Fibroblast of skin of left biceps (primary cell): ENCODE measurements at places on chromosomes 5 and 9.

- no peak for DNase-seq
Measured at GRCh38 chr9:102000956-102001355, 262.5 kb upstream of the GRIN3A start.

GRCh38 chr5:167528651-167529050 lies 762.8 kb upstream of the WWC1 start:
- DNase-seq: no peak

DNA sequence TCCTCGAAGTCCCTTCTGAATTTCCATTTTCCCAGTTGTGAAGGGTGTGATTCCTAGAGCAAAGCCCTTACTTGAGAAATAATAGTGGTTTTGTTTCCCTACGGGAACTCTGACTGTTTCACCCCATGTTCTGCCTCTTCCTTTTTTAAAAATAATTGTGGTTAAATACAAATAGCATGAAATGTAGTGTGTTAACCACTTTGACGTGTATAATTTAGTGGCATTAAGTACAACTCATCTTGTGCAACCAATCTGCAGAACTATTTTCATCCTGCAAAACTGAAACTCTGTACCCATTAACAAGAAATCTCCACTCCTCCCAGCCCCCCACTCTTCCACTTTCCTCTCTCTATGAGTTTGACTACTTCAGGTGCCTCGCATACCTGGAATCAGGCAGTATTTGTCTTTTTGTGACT lies 35.6 kb upstream of the HAND1 start:
- DNase-seq: peak; percentile 21

- peak; percentile 55 for DNase-seq
Measured at GRCh38 chr9:79189511-79189924, 382.2 kb upstream of the TLE4 start.

GRCh38 chr9:91522481-91522880 lies 98.8 kb upstream of the NFIL3 start:
- DNase-seq: no peak

- no peak for DNase-seq
Measured at GRCh38 chr9:84366683-84367082, 26.1 kb upstream of the SLC28A3 start.

DNA sequence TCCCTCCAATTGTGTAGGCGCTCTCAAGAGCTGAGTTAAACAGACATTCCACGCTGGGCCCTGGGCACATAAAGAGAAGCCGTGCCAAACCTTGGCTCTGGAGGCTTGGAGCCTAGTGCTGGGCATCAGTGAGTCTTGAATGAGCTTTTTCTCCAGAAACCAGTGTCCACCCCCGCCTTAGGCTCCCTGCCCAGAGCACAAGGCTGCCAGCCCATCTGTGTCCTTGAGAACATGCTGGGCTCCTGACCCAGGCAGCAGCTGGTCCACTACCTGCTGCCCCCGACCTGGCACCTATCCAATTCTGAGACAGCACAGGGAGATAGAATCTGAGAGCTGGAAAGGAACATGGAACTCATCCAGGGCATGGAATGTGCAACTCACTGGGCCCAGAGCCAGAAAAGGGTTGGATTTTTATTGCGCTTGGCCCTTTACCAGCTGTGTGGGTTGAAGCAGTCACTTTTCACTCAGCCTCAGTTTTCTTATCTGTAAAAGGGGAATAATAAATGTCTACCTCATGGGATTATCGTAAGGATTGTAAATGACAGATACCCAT lies 92.4 kb upstream of the CPLX2 start:
- DNase-seq: no peak

DNA sequence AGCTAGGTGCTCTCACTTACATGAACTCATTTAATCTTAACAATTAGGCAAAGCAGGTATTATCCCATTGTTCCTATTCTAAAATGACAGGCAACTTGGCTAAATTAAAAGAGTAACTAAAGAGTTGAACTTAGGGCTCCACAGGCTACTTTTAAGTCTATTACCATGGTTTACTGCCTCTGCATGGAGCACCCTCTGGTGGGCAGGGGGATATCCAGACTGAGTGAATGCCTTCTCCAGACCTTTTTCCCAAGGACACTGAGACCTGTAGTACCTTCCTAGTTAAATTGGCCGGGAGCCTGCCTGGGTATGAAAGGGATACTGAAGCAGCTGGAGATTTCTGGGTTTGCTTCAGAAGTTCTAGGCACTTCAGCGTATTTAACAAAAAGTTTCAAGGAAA lies 238.1 kb downstream of the ELAVL2 start:
- DNase-seq: no peak

GRCh38 chr5:179930788-179931473 lies 23.2 kb upstream of the TBC1D9B start:
- DNase-seq: no peak

- no peak for DNase-seq
Measured at GRCh38 chr9:95024097-95024671, 293.3 kb downstream of the FANCC start.

DNA sequence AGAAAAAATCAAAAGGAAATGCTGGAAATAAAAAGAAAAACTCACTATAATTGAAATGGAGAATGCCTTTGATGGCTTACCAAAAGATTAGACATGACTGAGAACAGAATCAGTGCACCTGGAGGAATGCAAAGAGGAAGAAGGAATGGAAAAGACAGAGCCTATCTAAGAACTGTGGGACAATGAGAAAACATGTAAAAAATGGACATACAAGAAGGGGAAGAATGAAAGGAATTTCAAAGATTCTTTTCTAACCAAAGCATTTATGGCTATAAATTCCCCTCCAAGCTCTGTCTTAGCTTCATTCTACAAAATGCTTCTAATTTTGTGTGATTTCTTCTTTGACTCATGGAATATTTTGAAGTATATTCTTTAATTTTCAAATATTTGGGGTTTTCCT lies 47.5 kb upstream of the CLK4 start:
- no peak for DNase-seq

- no peak for DNase-seq
Measured at GRCh38 chr5:5572976-5573797, 150.7 kb downstream of the ICE1 start.

- no peak for DNase-seq
Measured at GRCh38 chr9:95090871-95091577, 226.5 kb downstream of the FANCC start.

GRCh38 chr9:103188781-103189350 lies 193.7 kb downstream of the CYLC2 start:
- DNase-seq: no peak

- DNase-seq: no peak
Measured at GRCh38 chr9:33129251-33129885, 37.8 kb downstream of the B4GALT1 start.

DNA sequence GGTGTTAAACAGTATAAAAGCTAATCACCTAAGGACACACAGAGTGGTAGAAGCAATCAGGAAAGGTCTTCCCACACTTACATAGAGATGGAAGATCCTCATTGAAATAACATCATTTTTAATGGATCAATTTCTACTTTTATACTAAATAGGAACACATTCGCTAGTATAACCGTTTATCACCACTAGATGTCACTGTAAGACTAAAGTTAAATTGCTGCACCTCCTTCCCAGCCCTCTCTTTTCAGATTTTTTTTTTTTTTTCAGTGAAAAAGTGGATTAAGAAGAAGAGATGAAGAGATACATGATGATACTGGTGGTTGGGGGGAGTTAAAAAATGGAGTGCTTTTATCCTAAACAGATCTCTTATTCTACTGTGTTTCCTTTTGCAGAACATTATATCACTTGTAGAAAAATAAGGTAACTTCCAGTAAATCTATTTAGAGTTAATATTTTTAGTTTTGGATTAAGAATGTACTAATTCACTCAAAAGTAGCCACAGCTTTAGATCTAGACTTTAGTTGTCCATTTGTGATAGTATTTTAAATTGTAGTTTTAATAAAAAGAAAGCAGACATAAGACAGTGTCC lies 116.9 kb upstream of the ARRDC3 start:
- DNase-seq: peak; percentile 10

GRCh38 chr9:12784461-12785259 lies 9.8 kb downstream of the LURAP1L start:
- DNase-seq: no peak

- DNase-seq: peak; percentile 21
Measured at GRCh38 chr5:179345433-179346321, at the start of gene ADAMTS2. Gene ADAMTS2, minus strand, starts transcription at chr5:179345461. Its CDS starts 133 bp downstream, at chr5:179345328.
